HEK293T (cell line): ENCODE measurements at places on chromosomes 6 and 20.

DNA sequence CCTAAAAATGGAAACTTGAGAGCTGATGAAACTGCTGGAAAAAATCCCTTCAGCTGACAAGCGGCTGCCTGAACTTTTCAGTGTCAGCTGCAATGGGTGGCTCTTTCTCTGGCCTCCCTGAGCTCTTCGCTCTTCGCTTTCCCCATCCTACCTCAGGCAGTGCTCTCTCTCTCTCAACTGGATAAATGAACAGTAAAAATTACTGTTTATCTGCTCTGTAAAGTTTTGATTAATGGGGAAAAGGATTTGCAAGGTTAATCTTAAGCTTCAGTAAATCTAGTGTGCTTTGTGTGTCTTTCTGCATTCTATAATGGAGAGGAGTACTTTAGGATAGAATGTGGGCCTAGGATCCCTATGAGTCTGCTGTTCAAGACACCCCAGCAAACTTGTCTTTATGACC, 35.1 kb downstream of the TMEM14A start:
- DNase-seq, result no peak

- no peak for DNase-seq
These were observed 73.0 kb upstream of the MYLIP start for GRCh38 chr6:16055852-16056251.

- no peak for DNase-seq
These were observed 1959.8 kb upstream of the DEFB115 start for GRCh38 chr20:29297411-29298270.

DNA sequence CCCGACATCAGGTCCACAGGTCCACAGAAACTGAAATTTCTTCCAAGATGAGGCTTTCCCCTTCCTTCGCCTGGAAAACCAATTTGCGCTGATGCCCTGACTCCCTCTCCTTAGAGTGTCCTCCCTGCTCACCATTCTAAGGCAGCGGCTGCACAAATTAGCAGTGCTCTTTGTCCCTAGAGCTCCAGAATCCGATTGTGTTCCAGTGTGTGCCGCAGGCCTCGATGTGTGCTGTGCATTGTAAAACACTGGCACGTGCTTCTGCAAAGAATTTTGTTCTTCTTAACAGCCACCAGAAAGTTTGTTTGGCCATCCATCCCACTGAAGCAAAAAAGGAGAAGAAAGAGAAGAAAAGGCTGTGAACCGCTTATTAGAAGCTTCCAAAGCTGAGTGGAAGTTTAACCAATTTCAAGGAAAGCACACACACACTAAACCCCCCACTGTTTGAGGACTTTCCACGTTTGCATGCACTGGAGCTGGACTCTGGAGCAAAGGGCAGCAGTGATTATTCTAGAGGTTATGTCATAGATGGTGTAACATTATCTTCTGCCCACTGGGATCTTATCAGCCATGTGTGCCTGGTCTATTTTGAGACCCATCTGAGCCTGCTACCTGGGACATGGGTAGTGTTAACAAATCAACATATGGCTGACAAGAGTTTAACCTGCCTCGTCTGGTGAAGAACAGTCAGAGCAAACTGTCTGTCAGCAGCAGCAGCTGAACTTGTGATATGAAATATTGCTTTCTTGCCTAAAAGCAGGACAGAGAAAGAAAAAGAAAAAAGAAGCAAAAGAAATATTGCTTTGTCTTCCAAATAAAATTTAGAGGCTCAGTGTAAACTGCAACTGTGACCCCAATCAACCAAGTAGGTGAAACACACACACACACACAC, 64.9 kb upstream of the RREB1 start:
- no peak for DNase-seq

DNA sequence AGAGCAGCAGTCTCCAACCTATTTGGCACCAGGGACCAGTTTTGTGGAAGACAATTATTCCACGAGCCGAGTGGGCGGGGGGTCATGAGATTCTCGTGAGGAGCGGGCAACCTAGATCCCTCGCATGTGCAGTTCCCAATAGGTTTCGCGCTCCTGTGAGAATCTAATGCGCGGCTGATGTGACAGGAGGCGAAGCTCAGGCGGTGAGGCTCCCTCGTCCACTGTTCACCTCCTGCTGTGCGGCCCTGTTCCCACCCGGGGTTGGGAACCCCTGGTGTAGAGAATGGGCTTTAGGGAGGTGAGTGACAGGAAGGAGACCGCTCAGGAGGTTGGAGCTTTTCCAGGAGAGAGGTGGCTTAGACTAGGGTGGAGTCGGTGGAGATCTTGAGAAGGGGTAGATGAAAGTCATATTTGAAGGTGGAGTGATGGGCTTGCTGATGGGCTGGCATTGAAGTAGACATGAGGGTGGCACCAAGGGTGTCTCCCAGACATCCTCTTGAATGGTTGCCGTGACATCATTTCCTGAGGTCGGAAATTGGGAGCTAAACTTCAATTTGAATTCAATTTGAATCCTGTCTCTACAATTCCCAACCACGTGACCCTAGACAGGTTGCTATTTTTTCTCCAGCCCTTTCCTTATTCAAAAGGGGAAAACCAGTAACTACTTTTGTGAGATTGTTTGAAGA, 1.5 kb upstream of the RAD21L1 start:
- DNase-seq, result no peak

GRCh38 chr20:14193443-14193842, 144.0 kb downstream of the FLRT3 start:
- DNase-seq, result no peak

DNA sequence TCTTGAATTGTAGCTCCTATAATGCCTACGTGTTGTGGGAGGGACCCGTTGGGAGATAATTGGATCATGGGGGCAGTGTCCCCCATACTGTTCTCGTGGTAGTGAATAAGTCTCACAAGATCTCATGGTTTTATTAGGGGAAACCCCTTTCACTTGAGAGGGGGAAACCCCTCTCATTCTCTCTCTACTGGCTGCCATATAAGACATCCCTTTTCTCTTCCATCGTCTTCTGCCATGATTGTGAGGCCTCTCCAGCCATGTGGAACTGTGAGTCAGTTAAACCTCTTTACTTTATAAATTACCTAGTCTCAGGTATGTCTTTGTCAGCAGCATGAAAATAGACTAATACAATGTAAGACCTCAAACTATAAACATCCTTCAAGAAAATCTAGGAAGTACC, 23.1 kb downstream of the PAQR8 start:
- DNase-seq, result no peak
